Cerebellar nuclear complex (tissue), 1 donor: ENCODE measurements at places on chromosomes 4 and X.

- DNase-seq, result no peak
Measured at GRCh38 chr4:54526560-54526959, 131.2 kb upstream of the KIT start.

DNA sequence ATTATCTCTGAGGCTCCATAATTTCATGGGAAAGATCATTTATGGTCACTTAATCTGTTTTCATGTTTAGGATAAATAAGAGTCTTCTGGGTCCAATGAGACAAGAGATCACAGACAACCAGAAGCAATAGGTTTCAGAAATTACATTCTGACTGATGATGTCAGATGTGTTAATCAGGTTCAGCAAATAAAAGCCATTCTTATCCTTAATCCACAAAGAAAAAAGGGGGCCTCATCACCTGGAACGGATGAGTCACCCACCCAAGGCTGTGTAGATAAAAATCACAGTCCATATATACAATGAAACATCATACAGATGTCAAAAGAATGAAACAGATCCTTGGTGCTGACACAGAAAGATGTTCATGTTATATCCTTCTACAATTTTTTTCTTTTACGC lies 36.6 kb downstream of the SYTL4 start:
- no peak for DNase-seq

GRCh38 chr4:176291748-176292147 lies 22.7 kb upstream of the ASB5 start:
- DNase-seq, result no peak

DNA sequence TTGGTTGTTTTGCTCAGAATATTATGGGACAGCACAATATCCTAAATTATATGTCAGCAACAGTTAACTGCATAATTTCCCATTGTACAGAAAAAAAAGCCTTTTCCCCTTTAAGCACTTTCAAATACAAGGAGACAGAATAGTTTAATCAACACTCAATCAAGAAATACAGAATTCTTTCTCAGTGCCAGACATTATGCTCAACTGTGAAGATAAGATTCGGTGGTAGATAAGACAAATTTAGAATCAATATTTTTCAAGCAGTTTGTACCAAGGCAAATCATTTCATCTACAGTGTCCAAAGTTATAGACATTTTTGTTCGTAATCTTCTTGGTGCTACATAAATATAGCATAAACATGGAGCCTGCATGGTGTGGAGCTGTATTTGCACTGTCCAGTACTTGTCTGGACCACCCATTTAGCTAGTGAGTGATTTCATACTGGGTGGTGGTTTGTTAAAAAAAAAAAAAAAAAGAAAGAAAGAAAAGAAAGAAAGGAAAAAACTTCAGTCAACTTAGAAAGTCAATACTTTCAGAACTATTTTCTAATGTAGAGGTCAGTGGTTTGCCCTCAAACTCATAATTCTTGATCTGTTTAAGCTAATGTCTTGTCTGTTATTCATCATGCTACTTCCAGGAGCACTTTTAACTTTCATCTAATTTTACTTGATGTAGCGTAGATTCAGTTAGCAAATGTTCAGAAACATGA lies 522.9 kb downstream of the FAT4 start:
- no peak for DNase-seq

- DNase-seq, result no peak
Measured at GRCh38 chrX:78650906-78651437, 8.2 kb downstream of the RTL3 start.

DNA sequence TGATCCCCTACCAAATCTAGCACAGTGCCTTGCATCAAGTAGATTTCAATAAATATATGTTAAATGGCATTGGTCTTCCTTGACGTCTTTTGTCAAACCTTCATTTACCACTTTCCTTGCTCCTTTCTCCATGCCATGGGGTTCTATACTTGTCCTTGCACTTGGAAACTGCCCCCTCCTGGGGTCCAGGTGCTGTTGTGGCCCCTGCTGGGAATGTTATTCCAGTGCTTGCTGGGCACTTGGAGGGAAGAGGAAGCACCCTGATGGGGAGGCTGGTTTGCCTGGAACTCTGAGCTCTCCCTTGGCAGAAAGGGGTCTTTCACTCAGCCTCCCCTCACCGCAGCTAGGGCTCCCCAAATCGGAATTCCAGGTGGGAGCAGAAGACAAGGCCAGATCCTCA lies 18.9 kb downstream of the ZNF275 start:
- DNase-seq, result no peak

GRCh38 chr4:113763029-113763285 lies 1.4 kb upstream of the CAMK2D start:
- DNase-seq, result no peak

DNA sequence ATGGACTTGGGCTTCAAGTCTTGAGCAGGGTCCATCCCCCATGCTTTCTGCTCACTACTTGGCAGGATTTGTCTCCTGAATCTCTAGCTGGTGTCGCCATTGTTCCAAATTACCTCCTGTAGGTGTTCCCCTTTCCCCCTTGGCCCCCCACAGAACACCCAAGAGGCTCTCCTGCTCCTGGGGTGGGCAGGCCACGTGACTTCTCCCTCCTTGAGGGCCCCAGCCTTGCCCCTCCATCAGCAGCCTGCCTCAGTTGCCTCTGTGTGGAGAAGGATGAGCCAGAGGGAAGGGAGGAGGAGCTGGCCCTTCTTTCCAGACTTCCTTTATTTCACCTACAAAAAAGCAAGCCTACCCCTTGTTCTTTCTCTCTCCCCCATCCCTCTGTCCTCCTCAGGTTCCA lies 1.8 kb downstream of the GPR78 start:
- DNase-seq, result no peak

- DNase-seq, result no peak
Measured at GRCh38 chrX:40104630-40104984, 6.8 kb upstream of the BCOR start.

GRCh38 chr4:168537086-168537485 lies 40.2 kb downstream of the PALLD start:
- no peak for DNase-seq

GRCh38 chr4:171639540-171639939 lies 173.7 kb upstream of the GALNTL6 start:
- DNase-seq, result no peak
